ENCODE measurements at places on chromosomes 6 and 20.

DNA sequence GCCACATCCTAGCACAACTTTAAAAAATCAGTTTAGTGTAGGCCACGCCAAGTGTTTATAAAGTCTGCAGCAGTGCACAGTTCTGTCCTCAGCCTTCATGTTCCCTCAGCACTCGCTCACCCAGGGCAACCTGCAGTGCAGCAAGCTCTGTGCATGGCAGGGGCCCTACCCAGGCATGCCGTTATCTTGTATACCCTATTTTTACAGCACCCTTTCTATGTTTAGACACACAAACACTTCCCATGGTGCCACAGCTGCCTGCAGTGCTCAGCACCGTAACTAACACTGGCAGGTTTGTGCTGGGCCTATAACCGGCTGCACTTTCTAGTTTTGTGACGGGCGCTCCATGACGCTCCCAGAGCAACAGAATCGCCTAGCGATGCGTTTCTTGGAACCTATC is 43.8 kb downstream of the ZBTB46 start:
- DNase-seq: no peak

GRCh38 chr20:19913349-19913748 is 103.8 kb upstream of the NAA20 start:
- DNase-seq: no peak

DNA sequence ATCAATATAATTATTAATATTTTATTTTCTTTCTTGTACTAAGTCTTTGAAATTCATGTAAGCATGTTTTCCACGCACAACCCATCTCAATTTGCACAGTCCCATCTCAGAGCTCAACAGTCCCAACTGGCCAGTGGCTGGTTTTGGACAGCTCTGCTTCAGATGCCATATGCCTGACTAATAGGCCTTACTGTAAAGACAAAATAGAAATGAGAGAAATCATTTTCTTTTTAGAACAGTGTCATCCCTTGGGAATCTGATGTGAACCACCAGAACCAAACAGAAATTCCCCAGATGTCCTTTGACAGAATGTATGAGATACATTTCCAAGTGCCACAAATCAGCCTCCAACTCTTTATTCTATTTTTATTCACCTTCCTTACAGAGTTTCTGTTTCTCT is 338.9 kb downstream of the ESR1 start:
- no peak for DNase-seq

- DNase-seq: no peak
Observed at GRCh38 chr20:40678286-40678875, 10.7 kb downstream of the MAFB start.

GRCh38 chr6:53437557-53438202 is 88.9 kb upstream of the ELOVL5 start:
- peak; percentile 87 for DNase-seq

DNA sequence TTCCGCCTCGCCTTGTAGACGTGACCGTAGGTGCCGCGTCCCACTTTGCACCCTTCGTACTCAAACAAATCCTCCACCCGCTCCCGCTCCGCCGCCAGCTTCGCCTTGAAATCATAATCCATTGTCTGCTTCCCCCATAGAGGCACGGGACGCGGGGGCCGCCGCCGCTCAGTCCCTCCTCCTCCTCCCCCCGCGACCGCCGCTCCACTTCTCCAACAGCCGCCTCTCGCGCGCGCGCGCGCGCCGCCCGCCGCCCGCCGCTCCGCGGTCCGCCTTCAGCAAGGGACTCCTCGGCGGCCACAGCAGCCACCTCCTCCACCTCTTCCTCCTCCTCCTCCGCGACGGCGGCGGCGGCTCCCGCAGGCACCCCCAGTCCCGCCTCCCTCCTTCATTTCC is 256 bp downstream of the CDK19 start:
- no peak for DNase-seq

GRCh38 chr6:7960141-7960540 is 49.6 kb upstream of the TXNDC5 start:
- no peak for DNase-seq

DNA sequence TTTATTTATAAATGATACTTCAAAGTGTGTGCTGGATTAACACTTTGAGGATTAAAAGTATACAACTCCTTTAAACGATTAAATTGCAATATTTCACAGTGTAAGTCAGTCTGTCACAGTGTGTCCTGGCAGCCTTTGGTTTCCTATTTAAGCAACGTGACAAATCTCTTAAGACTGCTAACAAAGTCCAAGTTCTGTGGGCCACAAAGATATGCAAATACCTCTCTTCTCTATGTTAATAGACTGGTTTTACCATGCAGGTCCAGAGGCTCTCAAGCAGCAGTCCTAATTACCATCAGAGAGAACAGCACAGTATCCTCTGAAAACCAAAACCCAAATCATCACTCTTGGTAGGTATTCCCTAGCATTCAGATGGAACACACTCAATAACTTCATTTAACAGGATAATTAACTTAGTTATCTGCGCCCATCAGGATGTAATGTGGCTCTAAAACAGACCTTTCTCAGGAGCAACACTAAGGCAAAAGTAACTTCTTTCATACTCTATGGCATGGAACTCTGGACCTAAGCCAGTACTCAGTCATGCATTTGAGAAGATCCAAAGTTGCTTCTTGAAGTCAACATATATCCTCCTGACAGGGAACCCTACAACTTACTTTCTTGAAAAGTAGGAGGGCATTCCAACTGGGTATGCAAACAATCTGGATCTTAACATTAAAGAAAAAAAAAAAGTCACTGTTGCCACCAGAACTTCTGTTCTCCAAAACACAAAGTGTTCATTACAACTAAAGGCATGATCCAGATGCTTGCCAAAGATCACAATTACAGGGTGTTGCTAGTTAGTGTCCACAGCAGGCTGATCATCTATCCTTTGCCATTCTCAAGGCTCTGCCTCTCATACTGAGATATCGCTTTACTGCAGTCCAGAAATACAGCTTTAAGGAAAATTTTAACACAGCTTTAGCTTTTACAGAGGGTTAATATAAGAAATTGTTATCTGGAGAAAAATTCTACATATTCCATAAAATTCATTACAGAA is 53.2 kb downstream of the MAN1A1 start:
- DNase-seq: no peak

Data from hematopoietic multipotent progenitor cell treated with erythropoietin and hydrocortisone succinate and interleukin-3 and kit ligand, for 4 days (in vitro differentiated cells).